Activated CD8-positive, alpha-beta T cell treated with anti-CD3 and anti-CD28 coated beads for 36 hours (primary cell): ENCODE measurements at places on chromosomes 12 and 14.
A peak's percentile ranks its signal among the peaks of the same experiment; 100 is the strongest.

GRCh38 chr12:71840231-71840847, 780 bp downstream of the TBC1D15 start:
- peak; percentile 21 for DNase-seq

GRCh38 chr12:86613311-86613710, 357.1 kb upstream of the MGAT4C start:
- DNase-seq: no peak

DNA sequence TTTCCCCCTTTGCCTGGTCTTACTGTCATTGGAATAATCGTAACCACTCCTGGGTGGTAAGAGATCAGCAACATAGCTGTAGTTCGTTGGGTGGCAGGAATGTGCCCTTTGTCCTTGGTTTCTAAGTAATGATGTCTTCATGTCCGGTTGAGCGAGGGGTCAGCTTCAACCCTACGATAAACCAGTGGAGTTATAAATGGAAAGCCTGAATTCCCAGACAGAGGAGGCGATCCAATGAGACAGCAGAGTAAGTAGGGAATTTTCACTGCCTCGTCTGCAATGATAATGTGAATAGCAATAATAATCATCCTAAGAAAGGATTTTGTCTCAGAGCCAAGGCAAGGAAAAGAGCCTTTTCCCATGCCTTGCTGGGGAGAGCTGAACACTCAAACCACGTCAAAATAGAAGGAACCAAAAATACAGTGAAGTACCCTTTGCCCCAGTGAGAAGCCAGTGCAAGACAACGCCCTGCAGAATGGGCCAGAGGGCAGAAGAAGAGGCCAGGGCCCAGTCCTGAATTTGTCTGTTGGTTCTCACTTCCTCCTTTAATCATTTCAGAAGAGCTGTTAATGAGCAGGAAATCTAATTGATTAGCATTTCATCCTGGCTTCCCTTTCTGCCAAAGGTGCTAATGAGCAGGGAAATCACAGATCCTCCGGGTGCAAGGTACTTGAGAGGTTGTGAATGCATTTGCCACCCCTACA, 330.7 kb downstream of the CACNA1C start:
- no peak for DNase-seq

- no peak for DNase-seq
These were observed 82.6 kb upstream of the ATP2B1 start for GRCh38 chr12:89791286-89791685.

DNA sequence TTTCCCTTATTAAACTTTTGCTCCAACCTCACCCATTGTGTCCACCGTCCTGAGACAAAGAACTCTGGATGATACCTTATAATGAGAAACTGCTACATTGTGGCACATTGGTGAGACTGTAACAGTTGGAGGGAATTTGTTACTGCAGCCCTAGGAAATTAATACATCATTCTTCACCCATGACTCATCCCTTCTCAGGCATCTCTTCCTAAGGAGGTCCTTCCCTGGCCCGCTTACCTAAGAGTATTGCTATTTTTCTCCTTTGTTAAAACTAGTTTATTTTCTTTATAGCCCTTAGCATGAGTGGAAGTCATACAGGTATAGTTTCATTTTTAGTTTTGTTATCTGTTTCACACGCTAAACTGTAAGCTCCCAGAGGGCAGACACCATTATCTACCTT, 87.1 kb downstream of the TMEM260 start:
- DNase-seq: no peak

GRCh38 chr14:102363182-102363943, 622 bp downstream of the TECPR2 start:
- peak; percentile 56 for DNase-seq

DNA sequence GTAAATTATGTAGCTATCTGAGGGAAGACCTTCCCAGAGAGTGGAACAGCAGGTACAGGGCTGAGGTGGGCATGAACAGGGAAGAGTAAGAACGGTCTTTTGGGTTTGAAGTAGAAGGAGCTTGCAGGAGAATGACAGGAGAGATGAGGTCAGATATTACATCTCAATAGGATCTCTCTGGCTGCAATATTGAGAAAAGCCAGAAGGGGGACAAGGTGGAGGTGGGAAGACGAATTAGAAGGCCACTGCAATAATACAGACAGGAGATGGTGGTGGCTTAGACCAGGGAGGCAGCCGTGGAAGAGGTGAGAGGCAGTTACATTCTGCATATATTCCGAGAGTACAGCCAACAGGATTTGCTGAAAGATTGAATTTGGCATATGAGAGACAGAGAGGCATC, 310.2 kb downstream of the APAF1 start:
- DNase-seq: peak; percentile 5

DNA sequence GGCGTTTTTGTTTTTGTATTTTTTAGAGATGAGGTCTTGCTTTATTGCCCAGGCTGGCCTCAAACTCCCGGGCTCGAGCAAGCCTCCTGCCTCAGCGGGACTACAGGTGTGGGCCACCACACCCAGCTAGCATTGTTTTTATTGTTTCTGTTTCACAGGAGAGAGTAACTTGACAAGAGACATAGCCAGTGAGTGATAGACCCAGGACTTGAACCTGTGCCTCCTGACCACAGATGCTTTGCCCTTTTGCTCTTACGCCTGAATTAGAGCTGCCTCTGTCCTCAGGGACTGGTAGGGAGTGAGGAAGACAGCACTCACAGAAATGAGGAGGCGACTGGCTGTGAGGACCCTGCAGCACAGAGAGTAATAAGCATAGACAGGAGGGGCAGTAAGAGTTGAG, 2.3 kb downstream of the EVL start:
- DNase-seq: peak; percentile 48

- no peak for DNase-seq
These were observed 115.3 kb upstream of the PLXNC1 start for GRCh38 chr12:94033101-94033500.

DNA sequence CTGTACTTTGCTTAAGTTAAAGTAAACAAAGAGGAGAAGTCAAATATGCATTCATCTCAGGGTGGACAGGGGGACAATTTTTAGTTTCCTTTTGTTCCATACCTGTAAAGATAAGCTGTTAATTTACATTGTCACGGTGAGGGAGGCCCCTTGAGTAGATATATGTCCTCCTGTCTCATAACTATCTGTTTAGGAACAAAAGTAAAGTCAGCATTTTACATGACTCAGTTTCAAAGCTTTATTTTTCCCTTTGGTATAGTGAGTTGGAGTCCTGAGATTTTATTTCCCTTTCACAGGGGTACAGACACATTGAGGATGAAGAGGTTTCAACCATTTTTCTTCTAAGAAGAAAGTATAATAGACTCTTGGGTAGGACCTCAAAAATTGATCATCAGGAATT, 50.1 kb downstream of the TESPA1 start:
- DNase-seq: no peak

DNA sequence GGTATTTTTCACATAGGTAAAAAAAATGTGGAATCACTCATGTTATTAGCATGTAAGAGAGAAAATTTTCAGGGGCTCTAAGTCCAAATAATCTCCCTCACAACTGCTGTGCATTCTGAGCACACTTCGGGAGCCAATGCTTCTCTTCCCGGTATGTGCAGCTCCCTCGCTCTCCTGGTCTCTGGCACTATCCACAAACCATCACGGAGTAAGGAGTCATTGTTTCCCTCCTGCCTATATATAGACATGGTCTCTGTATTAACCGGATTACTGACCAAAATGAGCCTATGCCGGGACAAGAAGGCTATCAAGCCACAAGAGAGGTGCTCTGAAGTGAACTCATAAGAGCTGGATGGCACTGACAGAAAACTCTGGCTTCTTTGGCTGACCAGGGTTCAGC, 13.4 kb downstream of the HECTD4 start:
- DNase-seq: no peak

DNA sequence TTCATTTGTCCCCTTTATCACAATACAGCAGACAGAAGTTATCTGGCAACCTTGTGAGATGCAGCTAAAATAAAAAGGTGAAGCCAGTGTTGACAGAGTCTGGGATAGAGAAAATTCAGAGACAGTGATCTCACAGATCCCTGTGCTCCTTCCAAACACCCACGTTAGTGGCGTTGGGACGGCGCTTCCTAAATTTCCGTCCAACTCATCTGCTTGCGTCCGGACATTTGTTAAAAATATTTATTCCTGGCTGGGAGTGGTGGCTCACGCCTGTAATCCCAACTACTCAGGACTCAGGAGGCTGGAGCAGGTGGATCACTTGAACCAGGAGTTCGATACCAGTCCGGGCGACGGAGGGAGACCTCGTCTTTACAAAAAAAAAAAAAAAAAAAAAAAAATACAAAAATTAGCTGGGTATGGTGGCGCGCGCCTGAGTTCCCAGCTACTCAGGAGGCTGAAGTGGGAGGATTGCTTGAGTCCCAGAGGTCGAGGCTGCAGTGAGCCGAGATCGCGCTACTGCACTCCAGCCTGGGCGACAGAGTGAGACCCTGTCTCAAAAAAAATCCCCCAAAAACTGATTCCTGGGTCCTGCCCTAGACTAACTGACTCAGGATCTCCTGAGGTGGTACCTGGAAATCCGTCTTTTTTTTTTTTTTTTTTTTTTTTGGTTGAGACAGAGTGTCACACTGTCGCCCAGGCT, 708 bp upstream of the TCTN1 start:
- DNase-seq: no peak

- no peak for DNase-seq
These were observed 162.7 kb downstream of the BMP4 start for GRCh38 chr14:53793790-53794505.

DNA sequence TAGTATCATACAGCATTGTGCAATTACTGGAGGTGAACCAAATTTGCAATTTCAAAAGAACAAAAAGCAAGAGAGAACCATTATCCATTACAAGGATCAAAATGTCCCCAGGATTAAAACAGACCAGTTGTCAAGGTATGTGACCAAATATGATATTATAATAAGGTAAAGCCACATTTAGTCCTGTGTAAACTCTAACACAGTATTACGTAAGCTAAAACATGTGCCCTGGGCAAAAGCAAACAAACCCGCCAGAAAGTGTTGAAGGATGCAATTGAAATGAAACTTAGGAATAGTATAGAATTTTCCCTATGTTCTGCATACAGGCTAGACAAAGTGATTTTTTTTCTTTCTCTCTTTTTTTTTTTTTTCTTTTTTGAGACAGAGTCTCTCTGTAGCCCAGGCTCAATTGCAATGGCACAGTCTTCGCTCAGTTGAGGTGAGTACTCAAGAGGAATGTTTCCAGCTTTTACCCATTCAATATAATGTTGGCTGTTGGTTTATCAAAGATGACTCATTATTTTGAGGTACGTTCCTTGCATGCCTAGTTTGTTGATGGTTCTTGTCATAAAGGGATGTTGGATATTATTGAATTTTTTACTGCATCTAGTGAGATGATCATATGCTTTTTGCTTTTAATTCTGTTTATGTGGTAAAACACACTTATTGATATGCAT, 137.1 kb upstream of the FOXG1 start:
- DNase-seq: no peak

DNA sequence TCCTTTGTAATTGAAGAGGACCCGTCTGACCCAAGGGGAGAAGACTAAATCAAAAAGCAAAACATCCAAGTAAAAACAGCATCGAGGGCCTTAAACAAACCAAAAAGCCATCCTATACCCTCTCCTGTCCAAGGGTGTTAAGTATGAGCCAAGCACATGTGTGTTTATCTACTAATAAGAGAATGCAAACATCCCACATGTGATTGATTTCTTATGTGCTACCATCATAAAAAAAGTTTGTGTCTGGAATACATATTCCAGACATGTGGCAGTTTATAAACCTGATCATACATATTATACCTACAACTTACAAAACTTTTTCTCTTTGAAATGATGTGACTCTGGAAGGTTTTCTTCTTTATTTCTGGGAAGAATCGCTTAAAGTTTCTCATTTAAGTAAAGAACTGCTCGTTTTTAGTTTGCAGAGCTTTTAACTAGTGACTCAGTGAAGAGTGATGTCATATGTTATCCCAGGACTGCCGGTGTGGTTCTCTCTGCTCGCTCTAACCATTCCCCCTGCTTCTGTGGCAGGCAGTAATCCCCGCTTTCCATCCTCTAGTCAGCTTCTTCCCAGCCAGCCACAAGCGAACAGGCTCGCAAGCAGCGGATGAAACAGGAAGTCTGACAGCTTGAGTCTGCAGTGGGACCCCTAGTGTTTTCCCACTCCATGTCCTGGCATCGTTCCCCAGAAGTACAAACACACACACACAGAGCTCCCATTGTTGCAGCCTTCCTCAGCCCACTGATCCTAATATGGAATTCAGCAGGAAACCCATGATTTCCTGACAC, 431 bp upstream of the RHOJ start:
- DNase-seq: no peak

DNA sequence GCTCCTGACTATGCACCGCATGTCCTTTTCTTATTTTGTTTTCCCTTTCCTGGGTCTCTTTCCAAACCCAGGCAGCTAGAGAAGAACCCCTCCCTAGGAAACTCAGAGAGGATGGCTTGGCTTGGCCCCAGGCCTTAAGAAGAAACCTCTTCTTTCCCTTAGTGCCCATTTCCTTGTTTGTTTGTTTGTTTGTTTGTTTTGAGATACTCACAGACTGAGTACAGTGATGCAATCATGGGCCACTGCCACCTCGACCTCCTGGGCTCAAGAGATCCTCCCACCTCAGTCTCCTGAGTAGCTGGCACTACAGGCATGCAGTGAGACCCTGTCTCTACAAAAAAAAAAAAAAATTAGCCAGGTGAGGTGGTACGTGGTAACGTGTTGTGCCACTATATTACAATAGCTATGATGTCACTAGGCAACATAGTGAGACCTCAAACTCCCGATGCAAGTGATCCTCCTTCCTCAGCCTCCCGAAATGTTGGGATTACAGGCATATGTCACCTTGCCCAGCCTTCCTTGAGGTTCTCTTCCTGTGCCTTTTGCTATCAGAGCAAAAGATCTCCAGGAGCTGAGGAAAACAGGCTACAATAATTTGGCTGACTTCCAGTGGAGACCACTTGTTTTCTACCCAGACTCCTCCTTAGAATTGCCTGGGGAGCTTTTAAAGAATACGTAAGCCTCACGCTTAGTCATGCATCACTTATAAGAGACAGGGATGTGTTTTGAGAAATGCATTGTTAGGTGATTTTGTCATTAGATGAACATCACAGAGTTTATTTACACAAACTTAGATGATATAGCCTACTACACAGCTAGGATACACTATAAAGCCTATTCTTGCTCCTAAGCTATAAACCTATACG, 34.5 kb upstream of the LGALS3 start:
- no peak for DNase-seq

DNA sequence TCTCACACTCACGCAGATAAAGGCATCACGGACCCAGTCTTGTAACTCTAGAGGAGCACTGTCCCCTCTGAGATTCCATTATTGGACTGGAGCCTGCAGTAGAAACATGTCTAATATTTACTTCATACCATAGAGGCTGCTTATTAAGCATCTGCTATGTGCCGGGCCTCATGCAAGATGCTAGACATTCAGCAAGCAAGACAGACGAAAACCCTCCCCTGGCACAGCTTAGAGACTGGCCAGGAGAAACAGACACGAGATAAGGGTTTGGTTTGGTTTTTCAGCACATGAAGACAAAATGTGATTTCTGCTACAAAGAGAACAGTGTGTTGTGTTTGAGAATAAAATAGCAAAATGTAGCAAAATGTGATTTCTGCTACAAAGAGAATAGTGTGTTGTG, 719.2 kb downstream of the MED13L start:
- no peak for DNase-seq

GRCh38 chr14:85686908-85687307, 157.0 kb downstream of the FLRT2 start:
- DNase-seq: no peak

GRCh38 chr12:3661028-3661427, 91.9 kb downstream of the CRACR2A start:
- DNase-seq: no peak

GRCh38 chr14:63642656-63643382, 1.1 kb upstream of the WDR89 start:
- no peak for DNase-seq

- DNase-seq: no peak
These were observed 5.4 kb downstream of the HSP90AA1 start for GRCh38 chr14:102081231-102082080.

GRCh38 chr12:7681535-7681934, 14.0 kb downstream of the GDF3 start:
- no peak for DNase-seq
